ENCODE measurements at places on chromosomes 2 and 18.
A peak's percentile ranks its signal among the peaks of the same experiment; 100 is the strongest.

- no peak for DNase-seq
Observed at GRCh38 chr2:225820826-225821225, 421.3 kb downstream of the NYAP2 start.

DNA sequence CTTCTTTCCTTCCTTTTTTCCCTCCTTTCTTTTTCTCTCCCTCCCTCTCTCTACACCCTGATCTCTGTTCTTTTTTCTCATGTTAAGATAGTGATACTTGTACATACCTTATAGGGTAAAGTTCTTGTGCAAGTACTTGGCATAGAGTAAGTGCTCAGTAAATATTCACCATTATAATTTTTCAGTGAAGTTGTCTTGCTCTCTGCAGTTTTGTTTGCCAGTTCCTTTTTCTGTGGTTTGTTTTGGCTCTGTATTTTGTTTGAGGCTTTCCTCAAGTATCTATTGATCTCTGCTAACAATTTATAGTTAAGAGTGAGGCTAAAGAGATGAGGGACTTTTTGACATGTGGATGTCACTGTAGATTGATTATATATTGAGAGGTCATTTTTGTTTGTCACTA, 48.0 kb downstream of the MTX2 start:
- no peak for DNase-seq

GRCh38 chr2:96116879-96117533, 635 bp upstream of the ADRA2B start:
- DNase-seq = no peak

GRCh38 chr2:134391751-134392160, 137.9 kb downstream of the MGAT5 start:
- DNase-seq = no peak

DNA sequence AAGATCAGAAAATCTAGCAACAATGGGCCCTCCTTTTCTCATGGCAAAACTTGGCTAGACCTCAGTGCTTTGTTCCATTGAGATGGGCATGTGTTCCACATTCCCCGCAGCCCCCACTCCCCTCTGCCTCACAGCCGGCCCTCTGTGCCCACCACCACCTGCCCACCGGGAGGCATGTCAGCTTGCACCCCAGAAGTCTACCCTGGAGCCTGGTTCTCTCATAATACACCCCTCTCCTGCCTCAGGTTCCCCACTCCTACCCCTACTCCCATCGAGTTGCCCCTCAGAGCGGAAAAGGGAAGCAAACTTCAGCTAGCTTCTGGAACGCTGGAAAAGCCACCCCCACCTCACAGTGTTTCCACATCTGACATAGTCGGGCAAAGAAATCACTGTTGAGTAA, 219.0 kb downstream of the ANAPC1 start:
- DNase-seq = no peak

- no peak for DNase-seq
Observed at GRCh38 chr2:240636563-240637115, 11.4 kb downstream of the GPR35 start.

- DNase-seq = no peak
Observed at GRCh38 chr2:25711675-25712354, 38.4 kb upstream of the DTNB start.

DNA sequence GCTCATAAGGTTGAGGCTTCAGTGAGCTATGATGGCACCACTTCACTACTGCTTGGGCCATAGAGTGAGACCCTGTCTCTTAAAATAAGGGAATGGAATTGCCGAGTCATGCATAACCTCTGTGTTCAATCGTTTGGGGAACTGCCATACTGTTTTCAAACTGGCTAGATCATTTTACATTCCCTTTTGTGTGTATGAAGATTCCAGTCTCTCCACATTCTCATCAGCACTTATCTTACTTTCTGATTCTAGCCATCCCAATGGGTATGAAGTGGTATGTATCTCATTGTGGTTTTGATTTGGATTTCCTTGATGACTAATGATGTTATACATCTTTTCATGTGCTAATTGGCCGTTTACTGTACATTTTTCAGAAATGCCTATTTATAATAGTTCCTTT, 23.7 kb downstream of the MARCHF7 start:
- no peak for DNase-seq

- no peak for DNase-seq
Observed at GRCh38 chr2:204191574-204191973, 255.0 kb downstream of the ICOS start.

DNA sequence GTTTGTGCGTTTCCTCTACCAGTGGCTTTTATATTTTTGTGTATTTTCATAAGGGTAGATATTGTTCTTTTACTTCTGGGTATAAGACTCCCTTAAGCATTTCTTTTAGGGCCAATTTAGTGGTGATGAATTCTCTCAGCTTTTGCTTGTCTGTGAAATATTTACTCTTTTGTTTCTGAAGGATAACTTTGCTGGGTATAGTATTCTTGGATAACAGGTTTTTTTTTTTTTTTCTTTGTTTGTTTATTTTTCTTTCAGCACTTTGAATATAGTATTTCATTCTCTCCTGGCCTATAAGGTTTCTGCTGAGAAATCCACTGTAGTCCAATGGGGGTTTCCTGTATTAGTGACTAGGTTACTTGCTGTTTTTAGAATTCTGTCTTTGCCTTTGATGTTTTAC, 122.7 kb downstream of the XRCC5 start:
- no peak for DNase-seq

GRCh38 chr2:150878356-150878755, 383.3 kb downstream of the RBM43 start:
- no peak for DNase-seq

DNA sequence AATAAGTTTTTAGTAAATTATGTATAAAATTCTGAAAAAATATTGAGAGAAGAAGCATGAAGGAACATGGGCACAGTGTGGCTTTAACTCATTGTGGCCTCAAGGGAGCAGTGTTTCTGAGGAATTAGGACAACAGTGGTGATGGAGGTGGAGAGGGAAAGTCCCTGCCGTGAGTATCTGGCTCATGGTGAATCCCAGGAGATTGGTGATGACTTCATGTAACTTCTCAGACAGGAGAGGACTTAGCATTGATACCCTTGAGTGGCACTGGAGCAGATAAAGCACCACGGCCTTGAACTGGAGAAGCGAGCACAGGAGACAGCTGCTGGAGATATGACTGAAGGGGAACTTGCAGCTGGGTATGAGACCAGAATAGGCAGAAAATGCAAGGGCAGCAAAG, 35.0 kb upstream of the LRP1B start:
- DNase-seq = no peak

DNA sequence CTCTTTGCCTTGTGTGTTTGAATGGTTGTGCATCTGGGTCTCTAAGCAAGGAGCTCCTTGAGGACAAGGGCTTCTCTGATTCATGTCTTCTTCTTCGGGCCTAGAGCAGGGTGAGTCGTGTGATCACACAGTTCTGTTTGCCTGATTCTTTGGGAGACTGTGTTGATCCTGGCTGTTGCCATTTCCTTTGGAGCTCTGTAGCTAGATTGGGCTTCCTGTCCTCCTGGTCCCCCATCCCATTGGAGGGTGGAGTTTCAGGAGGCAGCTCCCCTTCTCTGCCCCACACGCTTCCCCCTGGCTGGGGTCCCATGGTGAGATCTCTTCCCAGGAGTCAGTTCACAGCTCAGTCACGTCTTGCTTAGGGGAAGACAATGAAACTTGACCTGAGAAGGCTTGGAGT, 92.8 kb downstream of the TRIB2 start:
- no peak for DNase-seq

DNA sequence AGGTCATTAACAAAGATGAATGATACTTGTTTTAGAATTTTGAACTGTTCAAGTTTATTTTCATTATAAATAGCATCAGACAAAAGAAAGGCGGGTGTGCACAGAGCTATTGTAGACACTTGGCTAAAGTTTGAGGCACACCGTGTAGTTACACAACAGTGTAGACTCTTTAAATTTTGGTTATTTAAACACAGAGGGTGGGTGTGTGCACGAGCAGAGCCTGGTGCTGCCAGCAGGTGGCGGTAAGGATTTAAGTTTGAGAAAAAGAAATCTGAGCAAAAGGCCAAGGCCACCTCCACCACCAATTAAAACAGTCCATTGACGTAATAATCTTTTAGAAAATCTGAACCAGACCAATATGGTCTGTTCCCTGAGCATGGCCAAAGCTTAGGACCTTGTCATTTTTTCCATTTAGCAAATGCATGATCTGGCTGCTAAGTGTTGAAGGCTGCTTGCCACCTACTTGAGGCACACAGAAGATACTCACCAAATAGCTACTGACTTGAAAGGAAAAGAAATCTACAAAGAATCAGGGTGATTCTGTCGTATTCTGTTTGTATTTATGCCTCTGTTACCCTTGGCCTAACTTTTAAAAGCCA, 14.3 kb downstream of the COPS7B start:
- DNase-seq = no peak

DNA sequence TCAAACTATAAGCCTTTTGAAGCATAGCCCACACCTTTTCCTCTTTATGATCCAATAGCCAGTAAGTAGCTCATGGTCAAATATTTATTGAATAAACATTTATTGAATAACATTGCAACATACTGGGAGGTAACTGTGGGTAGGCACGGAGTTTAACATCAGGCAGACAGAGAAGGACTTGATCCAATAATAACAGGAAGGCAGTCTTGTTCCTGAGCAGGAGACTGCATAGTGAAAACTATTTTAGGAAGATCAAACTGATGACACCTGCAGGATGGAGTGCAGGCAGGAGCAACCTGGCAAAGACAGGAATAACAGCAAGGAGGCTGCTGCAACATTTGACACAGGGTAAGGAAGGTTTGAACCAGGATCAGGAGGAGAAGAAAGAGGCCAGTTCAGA, 3.1 kb upstream of the DCTN1 start:
- peak; percentile 45 for DNase-seq

- no peak for DNase-seq
Observed at GRCh38 chr2:86446060-86446459, 4.9 kb downstream of the KDM3A start.

DNA sequence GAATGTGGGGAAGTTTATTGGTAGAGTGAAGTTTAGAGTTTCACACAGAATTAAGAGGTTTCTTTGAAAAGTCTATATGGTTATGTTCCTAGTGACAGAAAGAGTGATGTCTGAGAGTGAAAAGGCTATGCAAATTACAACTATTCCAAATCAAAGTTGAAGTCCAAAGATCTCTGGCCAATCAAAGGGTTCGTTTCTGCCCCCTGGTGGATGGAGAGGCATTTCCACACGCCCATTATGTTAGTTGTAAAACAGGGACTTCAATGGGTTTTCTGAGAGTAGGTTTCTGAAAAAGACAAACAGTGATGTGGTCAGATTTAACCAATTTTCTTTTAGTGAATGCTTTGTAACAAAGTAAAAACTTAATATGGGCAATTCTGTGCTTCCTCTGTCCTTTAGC, 441.5 kb upstream of the POU3F3 start:
- DNase-seq = no peak

- no peak for DNase-seq
Observed at GRCh38 chr2:3145471-3146021, 232.1 kb downstream of the EIPR1 start.

DNA sequence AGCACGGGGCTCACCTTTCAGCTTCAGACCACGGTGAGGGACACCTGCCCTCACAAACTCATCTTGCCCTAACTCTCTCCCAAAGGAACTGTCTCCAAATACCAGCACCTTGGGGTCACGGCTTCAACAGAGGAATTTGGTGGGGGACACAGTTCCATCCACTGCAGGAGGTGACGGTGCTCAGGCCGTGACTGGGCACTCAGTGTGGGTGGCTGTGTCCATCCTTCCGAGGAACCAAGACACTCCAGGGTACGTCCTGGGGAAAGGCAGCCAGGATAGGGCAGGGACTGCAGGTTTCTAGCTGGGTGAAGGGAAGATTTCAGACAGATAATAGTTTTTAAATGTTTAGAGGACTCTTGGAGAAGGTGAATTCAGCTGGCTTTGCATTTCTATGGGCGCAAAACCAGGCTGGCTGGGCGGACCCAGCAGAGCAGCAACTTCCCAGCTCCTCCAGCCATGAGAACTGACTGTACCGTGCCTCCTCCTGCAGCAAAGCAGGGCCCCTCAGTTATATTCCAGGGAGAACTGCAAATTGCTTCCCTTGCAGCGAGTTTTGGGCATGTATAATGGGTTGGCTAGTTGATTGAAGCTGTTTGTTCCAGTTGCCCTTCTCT, 23.9 kb upstream of the ALLC start:
- DNase-seq = no peak

- no peak for DNase-seq
Observed at GRCh38 chr2:156573710-156574109, 137.5 kb downstream of the GPD2 start.

- peak; percentile 40 for DNase-seq
Observed at GRCh38 chr2:53130441-53130943, 637.1 kb upstream of the CHAC2 start.
